ENCODE measurements at places on chromosomes 7 and 10. TPM values are rescaled to one million over a fixed set of nuclear protein-coding genes. Genes with fewer than 3 reads are reported as not detected.

The SUN3 gene
- not detected for total RNA-seq

The NMT2 gene
- 44.6 TPM for total RNA-seq

The APBB1IP gene
- 2.2 TPM for total RNA-seq

The MYH16 gene
- total RNA-seq = not detected

The C10orf143 gene
- 0.85 TPM for total RNA-seq

Data from smooth muscle cell of bladder (primary cell).